Thyroid gland (tissue), 4 donors: ENCODE measurements at places on chromosomes 3 and 15. TPM values are rescaled to one million over a fixed set of nuclear protein-coding genes. Genes with fewer than 3 reads are reported as not detected.

GRCh38 chr15:58472821-58473581 lies 41.2 kb downstream of the LIPC start:
- no peak for DNase-seq

GRCh38 chr3:76222201-76222600 lies 436.9 kb upstream of the ZNF717 start:
- DNase-seq = no peak

GRCh38 chr15:25774871-25775270 lies 88.3 kb downstream of the ATP10A start:
- DNase-seq = no peak

- DNase-seq = no peak
These were observed 2.1 kb upstream of the EIF5A2 start for GRCh38 chr3:170910542-170910941.

- DNase-seq = no peak
These were observed 560.7 kb upstream of the ROBO2 start for GRCh38 chr3:76479161-76479650.

GRCh38 chr3:167441256-167441655 lies 32.6 kb downstream of the SERPINI2 start:
- DNase-seq = no peak

DNA sequence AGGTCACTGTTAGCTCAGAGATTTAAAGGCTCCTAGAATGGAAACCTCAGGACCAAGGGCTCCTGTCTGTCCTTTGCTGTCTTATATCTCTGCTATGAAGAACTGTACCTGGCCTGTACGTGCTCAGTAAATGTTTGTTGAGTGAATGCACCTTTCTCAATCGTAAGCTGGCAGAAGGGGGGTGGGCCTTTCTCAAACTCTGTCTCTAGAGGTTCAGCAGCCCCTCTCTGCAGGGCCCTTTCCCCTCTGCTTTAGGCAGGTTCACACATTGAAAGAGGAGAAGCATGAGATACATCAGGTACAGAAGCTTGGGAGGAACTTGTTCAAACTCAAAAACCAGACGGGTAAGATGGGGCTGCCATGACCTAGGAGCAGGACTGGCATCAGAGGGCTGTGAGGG lies 155.6 kb downstream of the GOLGA6L4 start:
- DNase-seq = no peak

- no peak for DNase-seq
These were observed 7.9 kb upstream of the SPPL2A start for GRCh38 chr15:50773389-50773788.

DNA sequence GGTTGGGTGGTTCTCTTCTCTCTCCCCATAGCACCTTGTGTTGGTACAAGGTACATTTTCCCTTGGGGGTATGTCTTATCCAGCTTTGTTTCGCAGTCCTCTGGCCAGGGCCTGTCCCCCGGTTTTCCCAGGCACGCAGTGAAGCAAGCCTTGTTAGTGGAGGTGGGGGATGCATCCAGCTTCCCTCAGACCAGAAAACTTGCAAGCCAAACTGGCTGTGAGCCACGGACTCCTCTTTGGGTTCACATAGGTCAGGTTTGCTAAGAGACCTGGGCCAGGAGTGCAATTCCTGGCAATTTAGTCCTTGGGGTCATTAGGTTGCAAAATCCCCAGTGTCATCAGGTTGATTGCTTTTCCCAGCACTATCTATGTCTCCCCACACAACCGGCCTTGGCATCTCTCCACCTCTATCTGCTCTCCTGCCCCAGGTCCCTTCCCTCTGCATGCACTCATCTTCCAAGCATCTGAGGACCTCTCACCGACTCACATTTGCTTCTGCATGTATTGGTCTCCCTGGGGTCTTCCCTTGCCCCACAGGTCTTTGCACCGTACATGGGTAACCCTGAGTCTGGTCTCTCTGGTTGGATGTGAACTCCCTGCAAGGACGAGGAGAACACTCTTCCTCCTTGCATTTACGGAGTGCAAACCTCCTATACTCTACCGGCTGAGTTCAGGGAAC lies 34.2 kb downstream of the BCL2L10 start:
- no peak for DNase-seq

GRCh38 chr3:102005551-102005950 lies 156.2 kb downstream of the NFKBIZ start:
- no peak for DNase-seq

DNA sequence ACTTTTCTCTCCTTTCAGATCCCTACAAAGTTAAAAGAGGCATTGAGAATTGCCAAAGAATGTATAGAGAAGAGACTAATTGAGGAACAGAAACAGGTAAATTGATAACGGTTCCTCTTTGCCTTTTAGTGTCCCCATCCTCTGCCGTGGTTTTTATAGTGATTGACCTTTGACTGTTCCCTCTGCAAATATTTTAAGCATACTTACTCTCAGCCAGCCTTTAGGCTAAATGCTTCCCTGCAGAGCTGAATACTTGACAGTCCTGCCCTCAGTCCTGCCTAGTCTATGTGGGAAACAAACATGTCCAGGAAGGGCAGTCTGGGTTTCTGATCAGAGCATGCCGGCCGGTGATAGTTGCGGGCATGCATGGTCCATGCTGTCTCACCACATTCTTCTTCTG lies 24.7 kb downstream of the PDHB start:
- DNase-seq = no peak

DNA sequence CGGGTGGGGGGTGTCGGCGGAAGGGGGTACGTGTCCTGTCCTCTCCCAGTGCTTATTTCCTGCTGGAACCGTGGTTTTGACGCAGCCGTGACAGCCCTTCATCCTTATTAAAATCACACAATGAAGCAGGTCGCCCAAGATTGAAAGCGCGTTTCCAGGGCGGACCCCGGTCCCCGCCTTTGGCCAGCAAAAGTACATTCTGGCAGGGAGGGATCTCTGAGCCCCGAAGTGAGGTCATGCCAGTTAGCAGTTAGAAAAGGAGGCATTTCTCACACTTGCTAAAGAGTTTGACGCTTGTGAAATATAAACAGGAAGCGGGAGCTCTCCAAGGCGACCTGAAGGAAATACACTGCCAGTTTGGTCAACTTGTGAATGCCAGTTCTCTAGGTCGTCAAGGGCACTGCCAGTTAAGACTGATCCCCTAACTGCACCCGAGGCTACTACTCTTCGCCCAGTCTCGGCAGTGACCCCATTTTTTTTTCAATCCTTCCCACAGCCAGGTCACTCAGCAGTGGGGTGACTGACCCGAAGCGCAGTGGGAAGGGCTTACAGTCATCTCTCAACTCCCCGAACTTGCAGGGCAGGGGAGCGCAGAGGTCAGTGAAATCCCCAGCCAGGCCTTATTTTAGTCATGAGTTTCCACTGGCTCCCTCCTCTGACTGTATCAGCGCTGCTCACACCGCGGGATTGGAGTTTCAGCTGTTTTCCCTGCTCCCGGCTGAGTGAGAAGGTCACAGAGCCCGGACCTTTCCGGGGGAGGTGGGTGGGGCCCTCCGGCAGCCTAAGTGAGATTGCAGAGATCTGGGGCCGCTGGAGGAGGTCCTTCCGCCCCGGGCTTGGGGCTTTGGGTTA lies 2.0 kb upstream of the BHLHE40 start:
- DNase-seq = peak; percentile 85

DNA sequence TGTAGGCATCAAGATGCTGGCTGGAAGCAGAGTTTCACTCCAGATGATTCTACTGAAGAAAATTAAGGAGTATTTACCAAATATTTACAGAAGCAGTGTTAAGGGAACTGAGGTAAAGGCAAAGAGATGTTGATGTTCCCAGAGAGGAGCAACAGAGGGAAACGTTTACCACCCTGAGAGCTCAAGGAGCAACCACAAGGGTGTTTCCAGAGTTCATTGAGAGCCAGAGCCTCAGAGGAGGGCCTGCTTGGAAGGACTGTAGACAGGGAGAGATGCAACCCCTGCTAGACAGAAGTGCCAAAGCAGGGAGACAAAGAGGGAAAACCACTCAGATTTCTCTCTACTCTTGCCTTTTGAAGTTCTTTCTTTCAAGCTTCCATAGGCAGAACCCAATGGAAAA lies 474.5 kb downstream of the RBMS3 start:
- no peak for DNase-seq

NR1I2 gene
- 0.54 TPM for total RNA-seq

TERC gene
- total RNA-seq = 174 TPM

SPINK8 gene
- not detected for total RNA-seq
